ENCODE measurements at places on chromosomes 5 and 9.

GRCh38 chr5:175148636-175149172 is 295.3 kb downstream of the DRD1 start:
- DNase-seq = no peak

DNA sequence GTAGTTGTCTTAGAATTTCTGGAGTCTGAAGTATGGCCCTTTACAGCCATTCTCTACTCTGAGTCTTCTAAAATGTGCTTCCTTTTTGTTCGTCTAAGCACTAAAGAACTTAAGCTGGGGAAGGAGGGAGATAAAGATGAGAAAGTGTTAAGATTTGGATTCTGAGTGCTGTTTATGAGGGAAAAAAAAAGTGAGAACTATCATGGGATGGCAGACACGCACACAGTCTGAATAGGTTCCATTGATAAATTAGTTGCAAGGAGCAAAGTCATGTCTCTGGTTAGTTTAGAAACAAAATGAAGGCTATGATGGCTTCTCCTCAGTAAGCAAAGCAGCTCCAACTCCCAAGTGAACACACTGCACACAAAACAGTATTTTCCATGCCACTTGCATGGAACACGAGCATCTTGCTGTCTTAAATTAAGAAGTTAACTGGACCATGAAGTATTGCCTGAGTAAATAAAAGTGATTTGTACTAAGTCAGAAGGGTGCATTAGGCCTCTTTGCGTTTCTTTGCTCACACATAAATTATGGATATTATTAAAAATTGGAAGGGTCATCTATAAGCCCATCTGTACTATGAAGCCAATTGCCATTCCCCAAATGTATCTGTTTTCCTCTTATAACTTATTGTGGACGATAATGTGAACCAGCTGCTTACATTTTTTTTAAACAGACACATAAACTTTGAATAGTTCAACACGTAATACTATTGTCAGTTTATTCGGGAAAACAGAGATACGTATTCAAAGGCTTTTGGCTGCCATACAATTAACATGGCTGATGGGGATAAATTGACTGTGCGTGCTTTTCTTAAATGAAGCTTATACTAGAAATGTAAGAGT is 199.3 kb downstream of the SGCD start:
- no peak for DNase-seq

DNA sequence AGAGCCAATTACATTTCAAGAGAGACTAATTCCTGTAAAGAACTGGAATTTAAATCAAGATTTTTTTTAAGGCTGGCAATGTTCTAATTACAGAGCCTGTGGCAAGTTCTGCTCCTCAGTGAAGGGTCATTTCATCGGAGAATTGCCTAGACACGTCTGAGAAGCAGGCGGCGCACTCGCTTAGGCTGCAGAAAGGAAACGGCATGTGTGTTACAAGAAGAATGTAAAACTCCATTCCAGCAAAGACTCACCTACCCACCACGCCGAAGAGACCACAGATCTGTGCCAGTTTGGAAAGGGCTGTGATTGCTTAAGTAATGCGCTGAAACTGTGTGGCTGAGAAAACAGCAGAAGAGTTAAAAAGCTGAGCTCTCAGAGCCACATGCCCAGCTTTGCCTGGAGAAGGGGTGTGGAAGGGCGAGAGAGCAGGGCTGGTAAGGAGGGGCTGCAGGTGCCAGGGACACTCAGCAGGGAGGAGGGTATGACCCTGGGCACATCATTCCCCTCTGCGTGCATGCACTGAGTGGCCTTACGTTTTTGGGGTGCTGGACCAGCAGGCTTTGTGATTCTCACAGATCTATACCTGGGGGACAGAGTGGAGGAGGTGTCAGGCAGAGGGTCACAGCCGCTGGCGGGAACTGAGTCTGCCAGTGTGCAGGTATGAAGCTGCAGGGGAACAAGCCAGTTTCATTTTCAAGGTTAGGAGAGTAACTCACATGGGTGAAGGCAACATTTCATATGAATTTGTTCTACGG is 17.8 kb upstream of the SLC25A51 start:
- DNase-seq = no peak

DNA sequence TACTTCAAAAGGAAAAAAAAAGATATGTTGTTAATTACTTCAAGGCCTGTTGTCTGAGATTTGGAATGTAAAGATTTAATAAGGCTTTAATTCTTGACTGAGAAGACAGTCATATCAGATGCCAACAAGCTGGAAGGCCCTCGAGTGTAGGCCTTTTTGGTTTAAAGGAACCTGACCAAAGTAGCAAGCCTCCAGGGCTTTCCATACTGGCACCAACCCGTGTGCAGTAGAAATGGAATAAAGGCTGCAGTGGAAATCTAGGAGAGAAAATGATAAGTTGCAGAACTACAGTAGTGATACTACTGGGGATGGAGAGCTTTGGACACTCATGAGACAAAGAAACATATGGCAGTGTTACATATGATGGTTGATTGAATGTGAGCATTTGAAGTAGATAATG is 358.0 kb downstream of the TAF11L14 start:
- DNase-seq = no peak

- no peak for DNase-seq
Measured at GRCh38 chr9:14179449-14179848, 134.5 kb downstream of the NFIB start.

DNA sequence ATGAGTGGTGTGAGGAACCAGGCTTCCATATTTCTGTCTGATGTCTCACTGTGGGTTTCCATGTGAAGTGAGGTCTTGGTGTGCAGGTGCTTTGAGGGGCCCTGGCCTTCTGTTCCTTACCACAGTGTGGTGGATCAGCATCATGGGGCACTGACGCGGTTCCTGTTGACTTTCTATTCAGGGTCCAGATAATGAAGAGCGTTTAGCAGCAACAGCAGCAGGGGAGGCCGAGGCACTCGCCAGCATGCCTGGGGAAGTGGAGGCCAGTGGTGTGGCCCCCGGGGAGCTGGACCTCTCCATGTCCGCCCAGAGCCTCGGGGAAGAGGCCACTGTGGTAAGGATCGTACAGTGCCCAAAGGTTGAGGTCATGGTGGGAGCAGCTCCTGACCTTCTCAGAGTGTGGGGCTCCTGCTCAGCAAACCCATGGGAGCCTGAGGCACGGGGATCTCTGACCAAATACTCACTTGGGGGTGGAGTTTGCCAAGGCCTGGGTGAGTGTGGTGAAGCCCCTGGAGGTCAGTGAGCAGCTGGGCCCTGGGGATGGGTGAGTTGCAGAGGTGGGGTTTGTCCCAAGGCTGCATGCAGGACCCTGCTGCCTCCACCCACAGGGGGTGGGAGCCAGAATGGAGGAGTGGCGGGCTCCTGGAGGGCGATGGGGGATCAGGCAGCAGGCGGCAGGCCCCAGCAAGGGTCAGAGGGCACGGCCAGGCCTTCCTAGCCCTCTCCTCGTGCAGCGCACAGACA is 61.2 kb downstream of the COL15A1 start:
- no peak for DNase-seq

GRCh38 chr5:155024015-155024414 is 10.5 kb downstream of the KIF4B start:
- DNase-seq = no peak

DNA sequence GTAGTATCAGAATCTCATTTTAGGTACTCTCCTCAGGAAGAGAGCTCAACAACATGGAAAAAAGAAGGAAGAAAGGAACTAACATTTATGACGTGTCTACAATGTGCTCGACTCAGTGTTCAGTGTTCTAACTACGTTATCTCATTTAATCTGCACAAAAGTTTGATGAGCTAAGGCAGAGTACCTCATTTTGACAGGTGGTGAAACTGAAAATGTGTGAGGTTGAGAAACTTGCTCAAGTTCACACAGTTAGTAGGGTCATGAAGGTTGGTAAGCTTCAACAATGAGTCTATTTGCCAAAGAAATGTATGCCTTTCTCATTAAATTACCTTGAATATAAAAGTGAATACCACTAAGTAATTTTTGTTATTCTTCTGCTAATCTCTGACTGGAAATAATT is 165.1 kb downstream of the CAAP1 start:
- DNase-seq = no peak

DNA sequence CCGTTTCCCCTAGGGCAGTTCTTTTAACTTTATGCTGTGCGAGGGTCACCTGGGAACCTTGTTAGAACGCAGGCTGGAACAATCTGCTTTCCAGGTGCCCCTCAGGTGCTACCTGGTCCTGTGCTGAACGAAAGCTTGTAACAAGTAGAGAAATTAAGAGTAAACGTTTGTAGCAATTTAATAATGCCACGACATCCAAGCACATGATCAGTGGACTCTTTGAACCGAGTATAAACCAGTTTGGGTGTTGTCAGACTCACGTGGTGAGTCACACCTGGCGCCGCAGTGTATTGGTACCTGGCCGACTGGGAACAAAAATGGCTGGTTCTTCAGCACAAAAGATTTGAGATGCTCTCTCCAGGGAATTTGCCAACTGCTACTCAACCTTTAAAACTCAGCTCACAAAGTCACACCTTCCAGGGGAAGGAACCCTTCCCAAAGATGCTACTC is 926 bp upstream of the MYO10 start:
- DNase-seq = no peak

- no peak for DNase-seq
Measured at GRCh38 chr9:89747596-89747995, 142.8 kb downstream of the GADD45G start.

DNA sequence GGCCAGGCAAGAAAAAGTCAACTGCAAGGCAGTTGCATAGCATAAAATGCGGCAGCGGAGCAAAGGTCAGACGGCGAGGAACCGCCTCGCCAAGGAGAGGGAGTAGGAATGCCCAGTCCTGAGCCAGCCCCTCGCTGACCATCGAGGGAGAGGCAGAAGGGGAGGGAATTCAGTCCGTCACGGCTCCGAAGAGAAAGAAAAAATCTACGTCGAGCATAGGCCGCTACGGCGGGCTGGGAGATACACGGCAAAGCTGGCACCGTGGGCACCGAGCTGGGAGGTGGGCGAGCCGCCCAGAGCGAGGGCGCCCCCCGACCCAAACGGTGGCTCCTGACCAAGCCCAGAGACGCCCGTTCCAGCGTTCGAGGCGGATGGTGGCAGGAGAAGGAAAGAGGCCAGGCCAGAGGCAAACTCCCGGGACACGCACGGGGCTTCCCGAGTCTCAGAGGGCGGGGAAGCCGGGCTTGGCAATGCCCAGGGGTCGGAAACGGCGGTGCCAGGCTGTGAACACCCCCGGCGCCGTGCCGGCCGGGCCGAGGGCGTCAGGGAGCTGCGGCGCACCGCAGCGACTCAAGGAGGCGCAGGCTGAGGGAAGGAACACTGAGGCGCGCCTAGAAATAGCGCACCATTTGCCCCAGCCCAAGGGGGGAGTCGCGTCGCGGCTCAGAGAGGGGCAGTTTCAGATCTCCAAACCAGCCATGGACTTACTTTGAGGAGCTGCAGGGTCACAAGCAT is 518 bp downstream of the SPRY4 start:
- DNase-seq = no peak

GRCh38 chr9:3865141-3865772 is 339.5 kb upstream of the RFX3 start:
- DNase-seq = no peak

DNA sequence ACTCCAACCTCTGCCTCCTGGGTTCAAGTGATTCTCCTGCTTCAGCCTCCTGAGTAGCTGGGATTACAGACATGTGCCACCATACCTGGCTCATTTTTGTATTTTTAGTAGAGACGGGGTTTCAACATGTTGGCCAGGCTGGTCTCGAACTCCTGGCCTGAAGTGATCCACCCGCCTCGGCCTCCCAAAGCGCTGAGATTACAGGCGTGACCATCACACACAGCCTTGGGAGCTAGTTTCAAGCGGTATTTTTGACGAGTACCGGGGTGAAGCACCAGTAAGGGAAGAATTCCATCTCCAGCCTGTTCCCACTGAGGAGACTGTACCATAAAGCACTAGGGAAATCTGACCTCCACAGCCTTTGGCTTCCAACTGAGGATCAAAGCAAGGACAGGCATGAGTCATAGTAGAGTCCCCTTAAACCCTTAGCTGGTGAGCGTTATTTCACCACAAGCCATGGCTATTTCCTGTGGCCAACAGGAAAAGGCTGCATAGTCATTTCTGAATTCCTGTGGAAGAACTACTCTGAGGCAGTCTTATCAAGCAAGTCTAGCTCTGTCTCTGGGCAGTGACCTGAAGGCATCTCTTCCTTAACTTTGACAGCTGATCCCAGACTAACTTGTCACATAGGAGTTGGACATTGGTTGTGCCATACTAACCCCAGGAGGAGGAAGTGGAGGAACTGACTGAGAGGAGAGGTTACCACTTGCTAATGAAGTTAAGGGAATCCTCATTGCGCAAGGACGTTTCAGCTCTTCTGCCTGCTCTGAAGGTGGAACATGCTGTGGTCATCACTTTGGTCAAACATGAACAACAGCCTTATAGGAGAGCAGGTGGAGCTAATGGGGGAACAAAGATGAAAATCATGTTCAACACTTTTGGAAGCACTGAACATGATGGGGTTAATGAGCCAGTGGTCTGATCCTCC is 85.8 kb upstream of the DMRT1 start:
- DNase-seq = no peak

- no peak for DNase-seq
Measured at GRCh38 chr5:83440826-83441225, 30.7 kb upstream of the VCAN start.

DNA sequence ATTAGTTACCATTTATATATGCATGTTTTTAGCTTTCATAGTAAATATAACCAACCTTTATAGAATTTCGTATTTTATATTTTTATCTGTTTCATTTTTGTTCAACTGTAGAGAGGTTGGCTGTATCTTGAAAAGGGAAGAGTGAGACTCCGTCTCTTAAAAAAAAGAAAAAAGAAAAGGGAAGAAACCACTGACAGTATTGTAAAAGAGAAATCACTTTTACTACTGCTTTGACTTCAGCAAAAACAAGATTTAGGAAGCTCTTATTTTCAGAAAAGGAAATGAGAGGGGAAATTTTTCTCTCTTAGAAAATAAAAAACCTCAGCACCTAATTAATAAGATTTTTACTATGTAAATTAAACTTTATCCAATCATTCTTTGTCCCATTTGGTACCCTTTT is 14.4 kb downstream of the POLK start:
- DNase-seq = no peak

GRCh38 chr5:79963261-79964061 is 27.6 kb downstream of the MTX3 start:
- DNase-seq = no peak

GRCh38 chr9:14479163-14479560 is 165.2 kb upstream of the NFIB start:
- DNase-seq = no peak

DNA sequence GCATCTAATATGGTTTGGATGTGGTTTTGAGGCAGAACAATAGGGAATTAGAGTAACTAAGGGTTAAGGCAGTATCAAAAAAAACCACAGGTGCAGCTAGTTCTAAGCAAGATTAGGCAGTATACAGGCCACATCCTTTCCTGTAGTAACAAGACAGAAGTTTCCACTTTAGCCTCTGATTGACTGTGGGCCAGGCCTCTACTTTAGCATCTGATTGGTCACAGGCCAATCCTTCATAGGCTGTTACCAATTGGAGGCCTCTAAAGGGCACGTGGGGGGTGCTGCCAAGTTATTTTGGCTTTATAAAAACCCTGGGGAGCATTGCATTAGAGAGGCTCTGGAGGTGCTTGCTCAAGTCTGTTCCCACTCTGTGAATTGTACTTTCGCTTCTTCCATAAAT is 144.1 kb upstream of the ST8SIA4 start:
- no peak for DNase-seq
